ENCODE measurements at places on chromosomes 2 and 18.

- no peak for DNase-seq
Measured at GRCh38 chr2:119788752-119789151, 29.0 kb downstream of the PTPN4 start.

- no peak for DNase-seq
Measured at GRCh38 chr18:5643288-5643687, 99.5 kb upstream of the EPB41L3 start.

DNA sequence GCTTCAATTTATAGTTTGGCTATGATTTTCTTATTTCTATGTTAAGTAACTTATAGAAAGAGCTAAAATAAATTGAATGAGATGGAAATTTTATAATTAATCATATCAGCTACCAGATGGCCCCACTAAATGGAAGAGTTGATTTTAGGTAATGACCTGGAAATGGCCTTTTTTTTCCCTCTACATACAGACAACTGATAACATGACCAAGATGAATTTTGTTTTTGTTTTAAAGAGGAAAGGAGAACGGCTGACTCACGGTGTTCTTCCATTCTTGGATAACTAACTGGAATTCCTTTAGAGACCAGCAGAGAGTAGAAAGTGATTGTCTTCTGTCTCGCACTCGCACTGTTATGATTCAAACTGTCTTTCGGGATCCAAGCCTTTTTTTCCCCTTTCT lies 91.0 kb downstream of the TMEM185B start:
- DNase-seq, result no peak

GRCh38 chr2:48874282-48874681 lies 118.8 kb upstream of the LHCGR start:
- DNase-seq, result no peak

- DNase-seq, result no peak
Measured at GRCh38 chr2:172342078-172342477, 85.3 kb upstream of the ITGA6 start.

DNA sequence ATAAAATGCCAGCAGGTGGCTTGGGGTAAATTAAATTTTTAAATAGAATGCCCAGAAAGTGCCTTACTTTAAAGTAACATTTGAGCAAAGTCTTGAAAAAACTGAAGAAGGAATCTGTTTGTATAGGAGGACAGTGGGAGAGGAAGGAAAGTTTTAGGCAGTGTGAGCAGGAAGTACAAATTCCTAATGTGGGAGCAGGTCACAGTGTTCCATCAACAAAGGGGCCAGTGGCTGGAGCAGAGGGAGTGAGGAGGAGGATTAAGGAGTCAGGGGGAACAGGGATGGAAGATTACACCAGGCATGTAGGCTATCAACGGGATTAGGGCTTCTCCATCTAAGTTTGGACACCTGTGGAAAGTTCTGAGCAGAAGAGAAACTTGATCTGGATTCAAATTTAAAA lies 439.2 kb upstream of the REG3G start:
- DNase-seq, result no peak

- DNase-seq, result no peak
Measured at GRCh38 chr2:105432044-105432399, 33.2 kb upstream of the FHL2 start.

GRCh38 chr2:213229814-213230213 lies 54.5 kb upstream of the SPAG16 start:
- DNase-seq, result no peak

GRCh38 chr18:5300476-5301010 lies 5.0 kb upstream of the ZBTB14 start:
- no peak for DNase-seq

- no peak for DNase-seq
Measured at GRCh38 chr18:67730886-67731285, 214.4 kb upstream of the DSEL start.

GRCh38 chr18:13303756-13304364 lies 85.3 kb downstream of the LDLRAD4 start:
- DNase-seq, result no peak

GRCh38 chr18:38606841-38607240 lies 1041.2 kb upstream of the CELF4 start:
- no peak for DNase-seq

DNA sequence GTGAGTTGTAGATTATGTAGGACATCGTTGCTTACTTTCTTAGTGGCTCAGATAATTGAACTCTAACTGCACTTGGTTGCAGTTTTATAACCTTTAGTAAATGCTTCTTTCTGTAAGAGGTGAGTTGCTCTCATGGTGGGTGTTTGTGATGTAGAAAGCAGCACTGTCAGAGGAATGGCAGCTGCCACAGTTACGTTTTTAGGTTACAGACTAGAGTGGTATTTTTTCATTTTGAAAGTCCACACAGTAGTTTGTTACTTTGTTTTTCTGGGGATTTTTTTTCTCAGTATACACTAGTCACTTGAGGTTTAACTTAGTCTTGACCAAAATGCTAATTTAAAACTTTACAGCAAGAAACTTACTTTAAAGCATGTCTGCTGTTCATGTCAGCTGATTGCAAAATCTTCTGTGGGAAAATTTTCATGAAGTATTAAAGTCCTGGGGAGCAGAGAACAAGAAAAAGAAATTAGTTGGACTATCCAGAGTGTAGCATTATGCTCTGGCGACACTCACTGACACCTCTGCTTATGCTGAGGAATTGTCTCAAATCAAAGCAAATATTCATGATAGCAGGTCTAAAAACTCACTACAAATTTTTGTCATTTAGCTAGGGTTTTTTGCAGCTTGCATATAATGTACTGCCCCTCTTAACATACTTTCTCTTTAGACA lies 14.8 kb downstream of the AFTPH start:
- DNase-seq, result no peak

- no peak for DNase-seq
Measured at GRCh38 chr2:221527776-221528309, 44.3 kb downstream of the EPHA4 start.

DNA sequence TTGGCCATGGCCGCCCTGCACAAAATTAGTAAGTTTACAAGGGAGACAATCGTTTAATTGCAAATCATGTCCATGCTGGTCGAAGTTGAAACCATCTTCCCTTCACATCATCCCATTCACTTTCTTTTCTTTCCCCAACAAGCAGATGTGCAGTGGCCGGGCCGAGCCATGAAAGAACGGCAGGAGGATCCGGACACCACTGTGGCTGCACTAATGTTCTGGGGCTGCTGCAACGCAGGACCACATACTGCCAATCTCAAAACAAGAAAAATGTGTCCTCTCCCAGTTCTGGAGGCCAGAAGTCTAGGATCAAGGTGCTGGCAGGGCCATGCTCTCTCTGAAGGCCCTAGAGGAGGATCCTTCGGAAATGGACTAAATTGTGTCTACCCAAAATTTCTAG lies 227.4 kb upstream of the MYT1L start:
- no peak for DNase-seq

GRCh38 chr18:8097927-8098326 lies 511.3 kb upstream of the RAB12 start:
- no peak for DNase-seq

DNA sequence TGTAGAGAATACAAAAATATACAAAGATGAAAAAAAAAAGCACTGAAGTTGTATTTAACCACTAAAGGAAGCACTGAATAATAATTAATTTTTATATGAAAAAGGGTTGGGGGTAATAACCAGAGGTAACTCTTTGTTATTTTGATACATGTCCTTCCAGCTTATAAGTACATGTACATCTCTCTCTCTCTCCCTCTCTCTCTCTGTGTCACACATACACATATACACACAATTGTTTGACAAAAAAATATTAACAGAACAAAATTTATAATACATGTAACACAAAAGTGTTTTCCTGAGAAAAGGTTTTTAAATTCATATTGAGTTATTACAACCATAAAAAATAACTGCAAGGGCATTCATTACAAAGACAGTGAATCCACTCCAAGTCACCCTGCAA lies 4.6 kb downstream of the WIPF1 start:
- no peak for DNase-seq

DNA sequence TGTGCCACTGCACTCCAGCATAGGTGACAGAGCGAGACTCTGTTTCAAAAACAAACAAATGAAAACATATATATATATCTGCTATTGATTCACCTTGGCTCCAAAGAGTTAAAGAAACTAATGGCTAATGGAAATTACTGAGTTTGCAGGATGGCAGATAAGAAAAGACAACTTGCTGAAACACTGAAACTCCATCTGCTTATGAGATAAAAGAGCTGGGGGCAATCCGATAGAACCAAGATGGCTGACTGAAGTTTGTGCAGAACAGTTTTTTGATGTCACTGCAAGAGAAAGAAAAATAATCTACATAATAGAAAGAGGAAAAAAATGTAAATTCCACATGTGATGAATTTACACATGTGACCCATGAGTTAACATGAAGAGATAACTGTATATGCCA lies 88.2 kb downstream of the LRATD1 start:
- DNase-seq, result no peak

GRCh38 chr2:69143748-69144360 lies 130.9 kb downstream of the ANTXR1 start:
- DNase-seq, result no peak

- no peak for DNase-seq
Measured at GRCh38 chr2:74439803-74440377, 1.8 kb downstream of the RTKN start.

- DNase-seq, result no peak
Measured at GRCh38 chr2:101380376-101380775, 6.9 kb downstream of the CREG2 start.

DNA sequence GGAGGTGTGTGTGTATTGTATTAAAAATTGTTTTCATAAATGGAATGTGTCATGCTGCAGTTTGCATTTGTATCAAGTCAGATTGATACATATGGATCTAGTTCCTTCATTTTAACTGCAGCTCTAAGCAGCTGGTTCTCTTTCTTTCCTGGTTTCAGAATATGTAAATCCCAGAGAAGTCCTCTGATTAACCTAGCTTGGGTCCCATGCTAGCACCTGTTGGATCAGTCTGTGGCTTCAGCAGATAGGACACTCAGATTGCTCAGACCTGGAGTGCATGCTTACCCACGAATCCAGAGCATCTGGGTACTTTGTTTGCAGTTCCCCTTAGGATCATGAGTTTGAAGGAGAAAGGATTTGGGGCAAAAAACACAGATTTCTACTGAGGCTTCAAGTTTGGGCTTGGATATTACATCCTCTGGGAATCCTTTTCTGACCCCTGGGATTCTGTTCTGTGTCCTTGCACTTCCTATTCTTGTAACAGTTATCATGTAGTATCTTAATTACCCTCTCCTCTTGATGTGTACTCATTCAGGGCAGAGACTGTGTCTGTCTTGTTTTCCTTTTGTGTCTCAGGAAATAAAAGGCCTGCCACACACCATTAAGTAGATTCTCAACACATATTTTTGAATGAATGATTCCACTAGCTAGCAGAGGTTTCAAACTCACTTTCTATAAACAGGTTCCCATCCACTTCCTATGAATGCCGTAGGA lies 142.1 kb downstream of the PHLPP1 start:
- no peak for DNase-seq

- DNase-seq, result no peak
Measured at GRCh38 chr2:119174216-119174992, 15.9 kb upstream of the C1QL2 start.

DNA sequence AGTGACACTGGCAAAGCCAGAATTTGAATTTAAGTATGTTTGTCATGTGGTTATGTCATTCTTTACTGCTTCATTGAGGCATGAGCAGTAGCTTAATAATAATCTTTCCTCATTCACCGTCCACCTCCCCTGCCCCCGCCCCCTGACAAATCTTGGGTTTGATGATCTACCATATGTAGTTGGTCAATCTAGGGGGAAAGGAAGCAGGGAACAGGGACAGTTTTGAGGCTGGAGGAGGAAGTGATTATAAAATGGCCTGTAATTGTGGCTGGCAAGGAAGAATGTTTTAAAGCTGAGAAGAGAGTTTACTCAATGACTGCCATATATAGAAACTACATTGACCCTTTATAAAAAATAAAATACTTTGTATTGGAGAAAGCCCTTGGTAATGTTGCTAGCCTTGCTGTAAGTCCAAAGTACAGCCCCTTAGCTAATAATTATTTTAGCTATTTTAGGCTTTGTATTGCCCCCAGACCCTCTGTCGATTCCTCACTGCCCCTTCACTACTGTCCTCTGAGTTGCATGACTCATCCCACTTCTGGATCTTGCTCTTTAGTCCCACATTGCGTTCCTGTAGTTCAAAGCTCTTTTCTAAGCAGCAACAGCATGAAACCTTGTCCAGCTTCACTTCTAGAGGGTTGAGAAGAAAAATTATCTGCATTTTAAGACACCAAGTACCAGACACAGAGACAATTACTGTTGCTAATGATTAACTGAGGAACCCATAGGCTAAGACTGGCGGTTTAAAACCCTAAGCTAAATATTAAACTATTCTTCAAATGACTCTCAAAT lies 38.4 kb downstream of the PELI1 start:
- DNase-seq, result no peak

DNA sequence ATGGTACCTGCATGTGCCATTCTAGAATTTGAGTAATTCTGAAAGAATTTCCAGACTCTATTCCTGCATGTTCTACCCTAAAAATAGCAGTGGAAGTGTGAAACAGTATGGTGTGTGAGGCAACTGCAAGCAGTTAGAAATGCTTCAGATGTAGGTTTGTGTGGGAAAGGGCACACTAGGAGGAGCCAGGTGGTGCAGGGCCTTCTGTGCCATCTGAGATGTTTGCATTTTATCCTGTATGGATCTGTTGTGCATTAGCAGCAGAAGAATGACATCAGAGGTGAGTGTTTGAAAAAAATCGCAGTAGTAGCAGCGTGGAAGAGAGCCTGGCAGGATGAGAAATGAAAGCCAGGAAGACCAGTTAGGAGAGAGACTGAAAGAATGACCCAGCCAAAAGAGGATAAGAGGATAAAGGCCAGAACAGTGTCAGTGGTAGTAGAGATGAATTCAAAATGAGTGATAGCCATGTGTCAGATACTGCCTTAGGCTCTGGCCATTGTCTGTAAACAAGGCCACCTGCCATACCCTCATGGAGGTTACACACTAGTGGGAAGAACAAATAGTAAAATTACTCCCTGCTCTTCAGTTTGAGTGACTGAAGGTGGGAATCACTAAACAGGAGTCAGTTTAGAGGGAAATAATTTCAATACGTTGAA lies 142.2 kb downstream of the PKP4 start:
- no peak for DNase-seq

DNA sequence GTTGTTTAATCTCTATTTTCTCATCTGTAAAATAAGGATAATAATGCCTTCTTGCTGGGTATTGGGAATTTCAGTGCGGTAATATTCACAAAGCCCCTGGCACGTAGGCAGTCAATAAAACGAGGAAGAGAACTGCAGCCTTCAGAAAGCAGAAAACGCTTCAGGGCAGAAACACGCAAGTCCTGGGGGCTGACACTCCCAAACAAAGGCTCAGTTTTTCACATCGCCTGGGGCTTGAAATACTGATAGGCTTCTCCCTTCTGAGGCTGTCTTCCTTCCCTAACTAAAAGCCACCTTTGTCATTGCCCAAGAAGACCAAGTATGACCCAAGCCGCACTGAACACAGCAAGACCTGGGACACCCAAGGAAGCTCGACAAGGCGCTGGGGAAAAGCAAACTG lies 32.4 kb downstream of the TMEM177 start:
- no peak for DNase-seq
